ENCODE measurements at places on chromosomes 11 and 22. TPM values are rescaled to one million over a fixed set of nuclear protein-coding genes. Genes with fewer than 3 reads are reported as not detected.

The ZNF202 gene
- total RNA-seq = 6.3 TPM

The SMIM35 gene
- total RNA-seq = not detected

The NFAM1 gene
- 0.07 TPM for total RNA-seq

The ATXN10 gene
- 174 TPM for total RNA-seq

The ZNRF3 gene
- 6.3 TPM for total RNA-seq

The PDGFB gene
- total RNA-seq = 0.33 TPM

The TST gene
- 16.2 TPM for total RNA-seq

The RFPL3 gene
- not detected for total RNA-seq

The ACRV1 gene
- not detected for total RNA-seq

The GGTLC2 gene
- total RNA-seq = not detected

The ZBTB3 gene
- total RNA-seq = 11.7 TPM

The RGL4 gene
- total RNA-seq = not detected

Data from smooth muscle cell of the pulmonary artery (primary cell).